ENCODE measurements at places on chromosomes 1 and 21. TPM values are rescaled to one million over a fixed set of nuclear protein-coding genes. Genes with fewer than 3 reads are reported as not detected.

SYNJ1 gene
- 12.3 TPM for total RNA-seq

NKAIN1 gene
- 0.19 TPM for total RNA-seq

RAB42 gene
- total RNA-seq = 1.2 TPM

LDLRAP1 gene
- total RNA-seq = 14.4 TPM

DNA sequence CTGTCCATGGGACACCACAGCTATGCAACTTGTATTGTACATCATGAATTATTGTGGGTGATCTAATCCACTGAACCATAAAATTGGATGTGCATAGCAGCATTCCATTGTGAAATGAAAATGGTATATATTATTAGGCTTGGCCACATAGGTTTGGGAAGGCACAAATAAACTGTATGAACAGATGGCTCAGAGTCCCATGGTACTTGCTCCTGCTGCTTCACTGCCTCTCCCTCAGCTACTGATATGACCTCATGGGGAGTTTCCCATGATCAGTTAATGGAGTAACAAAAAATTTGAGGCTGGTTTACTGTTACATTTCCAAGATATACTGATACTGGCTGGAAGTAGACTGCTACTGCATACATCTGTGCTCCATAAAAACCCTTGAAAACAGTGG lies 152.7 kb upstream of the NEGR1 start:
- no peak for DNase-seq

DNA sequence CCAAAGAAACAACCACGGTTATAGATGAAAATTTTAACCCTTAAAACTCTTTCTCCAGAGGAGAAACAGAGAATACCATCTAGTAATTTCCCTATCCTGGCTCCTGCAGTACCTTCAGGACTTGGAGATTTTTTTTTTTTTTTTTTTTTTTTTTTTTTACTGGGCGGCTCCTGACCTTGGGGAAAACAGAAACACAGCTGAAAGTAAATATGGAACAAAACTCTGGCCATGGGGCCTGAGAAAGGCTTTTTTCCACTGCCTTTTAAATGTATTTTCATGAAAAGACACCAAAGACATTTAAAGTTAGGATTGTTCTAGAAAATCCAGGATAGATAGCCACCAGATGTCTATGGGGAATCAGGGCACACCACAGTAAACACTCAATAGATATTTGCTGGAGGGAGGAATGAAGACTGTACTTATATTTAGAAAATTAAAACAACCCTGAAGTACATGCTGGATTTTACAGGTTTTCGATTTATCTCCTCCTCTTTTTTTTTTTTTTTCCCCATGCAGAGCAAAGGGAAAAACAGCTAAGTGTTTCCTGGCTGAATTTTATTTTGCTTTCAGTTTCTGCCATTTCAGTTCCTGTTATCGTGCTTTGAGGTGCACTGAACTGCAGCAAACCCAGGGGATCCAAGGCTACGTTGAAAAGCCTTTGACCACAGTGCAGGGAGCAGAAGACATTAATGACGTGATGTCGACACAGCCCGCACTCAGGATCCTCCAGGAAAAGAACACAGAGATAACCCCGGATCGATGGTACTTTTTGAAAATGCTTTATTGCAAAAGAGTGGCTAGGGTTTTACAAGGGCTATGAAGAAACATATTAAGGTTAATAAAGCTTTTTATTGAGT lies 35.7 kb upstream of the CNN3 start:
- DNase-seq = no peak

GRCh38 chr1:68331117-68331865 lies 99.0 kb upstream of the WLS start:
- DNase-seq = no peak

- no peak for DNase-seq
Measured at GRCh38 chr1:220732137-220732536, 16.0 kb upstream of the MTARC2 start.

GRCh38 chr1:151846062-151846568 lies 6.5 kb upstream of the C2CD4D start:
- DNase-seq = no peak

GRCh38 chr1:203444171-203444576 lies 31.4 kb upstream of the PRELP start:
- DNase-seq = no peak

GRCh38 chr1:145985502-145986439 lies 10.6 kb downstream of the TXNIP start:
- DNase-seq = peak; percentile 58

- no peak for DNase-seq
Measured at GRCh38 chr21:33651965-33652680, 9.8 kb downstream of the ITSN1 start.

- DNase-seq = no peak
Measured at GRCh38 chr21:37683396-37684114, 232.7 kb downstream of the KCNJ6 start.

- no peak for DNase-seq
Measured at GRCh38 chr1:238954865-238955264, 431.5 kb upstream of the CHRM3 start.

GRCh38 chr1:77031106-77031662 lies 163.9 kb downstream of the ST6GALNAC5 start:
- DNase-seq = no peak

- DNase-seq = no peak
Measured at GRCh38 chr1:36307601-36308330, 1.6 kb downstream of the SH3D21 start.

All from left ventricle myocardium inferior (tissue), 1 donor.